ENCODE measurements at places on chromosomes 2 and 18.

DNA sequence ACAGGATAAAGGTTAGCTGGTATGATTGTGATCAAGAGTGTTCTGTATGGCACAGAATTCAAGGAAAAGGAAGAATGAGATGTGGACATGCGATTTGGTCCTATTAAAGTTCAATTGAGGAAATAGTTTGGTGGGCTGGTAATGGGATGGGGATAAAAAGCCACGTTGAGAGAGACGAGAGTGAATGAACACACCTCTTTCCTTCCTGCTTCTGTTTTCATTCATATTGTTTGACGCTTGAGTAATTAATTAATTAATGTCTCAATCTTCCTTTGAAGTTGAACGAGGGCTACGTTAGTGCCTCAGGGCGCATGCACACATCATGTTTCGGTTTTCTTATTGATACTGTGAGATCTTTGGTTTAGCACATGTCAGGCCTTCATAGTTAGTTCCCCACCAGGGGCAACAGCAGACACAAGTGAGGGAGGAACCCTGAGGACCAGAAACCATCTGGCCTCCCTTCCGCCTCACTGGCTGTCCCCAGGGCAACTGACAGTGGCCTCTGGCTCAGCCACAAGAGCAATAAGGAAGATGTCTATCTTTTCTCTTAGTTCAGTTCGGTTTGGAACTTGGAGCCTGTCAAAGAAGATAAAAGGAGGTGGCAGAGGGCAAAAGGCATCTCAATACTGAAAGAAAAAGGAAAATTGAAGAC, 116.0 kb downstream of the LIPG start:
- no peak for DNase-seq

GRCh38 chr18:2050702-2051201, 520.6 kb downstream of the METTL4 start:
- no peak for DNase-seq

- DNase-seq = no peak
Measured at GRCh38 chr2:122366427-122366826, 611.0 kb downstream of the TSN start.

DNA sequence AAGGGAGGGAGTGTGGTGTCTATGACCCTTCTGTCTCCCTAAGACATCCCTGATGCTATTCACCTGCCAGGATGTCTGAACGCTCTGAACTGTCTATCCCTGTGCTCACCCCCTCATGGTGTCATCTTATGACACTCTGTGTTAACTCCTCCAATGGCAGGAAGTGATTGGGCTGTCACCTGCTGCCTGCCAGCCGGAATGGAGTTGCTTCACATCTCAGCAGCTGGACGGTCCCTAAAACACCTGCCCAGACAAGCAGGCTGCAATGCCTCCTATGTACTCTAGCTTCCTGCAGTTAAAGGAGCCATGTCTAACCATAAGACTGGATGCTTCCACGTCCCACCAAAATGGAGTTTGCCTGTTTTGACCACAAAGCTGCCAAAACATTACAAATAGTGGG, 99.9 kb downstream of the CPO start:
- DNase-seq = no peak

DNA sequence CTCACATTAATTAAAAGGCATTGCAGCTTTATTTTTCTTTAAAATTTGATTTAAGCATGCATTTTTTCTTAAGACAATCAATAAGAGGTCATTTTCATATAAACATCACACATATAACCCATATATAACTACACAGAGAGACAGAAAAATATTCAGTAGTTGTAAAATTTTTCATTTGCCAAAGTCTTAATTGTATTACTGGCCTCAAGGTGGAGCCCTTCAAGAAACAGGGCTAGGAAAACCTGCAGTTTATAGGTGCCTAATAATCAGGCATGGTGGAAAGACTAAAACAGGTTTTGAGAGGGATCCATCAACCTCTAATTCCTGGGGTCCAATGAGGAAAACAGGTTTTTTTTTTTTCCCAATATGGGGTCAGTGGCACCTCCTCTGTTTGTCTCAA, 71.3 kb upstream of the ZNF804A start:
- no peak for DNase-seq

DNA sequence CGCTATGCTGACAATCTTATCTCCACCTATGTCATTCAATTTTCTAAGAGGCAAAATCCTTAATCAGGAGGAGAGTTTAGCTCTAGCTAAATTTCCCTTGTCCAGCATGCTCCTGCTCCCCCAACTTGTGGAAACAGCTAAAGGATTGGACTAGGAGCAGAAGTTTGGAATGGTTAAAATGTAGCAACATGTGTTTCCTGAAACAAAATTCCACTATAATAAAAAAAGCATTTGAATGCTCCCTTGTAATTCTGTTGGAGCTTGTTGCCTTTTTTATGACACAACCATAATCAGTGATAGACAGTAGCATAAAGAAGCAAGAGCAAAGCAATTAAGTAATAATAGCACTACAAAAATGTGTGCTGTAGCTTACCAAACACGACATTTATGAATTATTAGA, 6.9 kb downstream of the ACTR3 start:
- no peak for DNase-seq

DNA sequence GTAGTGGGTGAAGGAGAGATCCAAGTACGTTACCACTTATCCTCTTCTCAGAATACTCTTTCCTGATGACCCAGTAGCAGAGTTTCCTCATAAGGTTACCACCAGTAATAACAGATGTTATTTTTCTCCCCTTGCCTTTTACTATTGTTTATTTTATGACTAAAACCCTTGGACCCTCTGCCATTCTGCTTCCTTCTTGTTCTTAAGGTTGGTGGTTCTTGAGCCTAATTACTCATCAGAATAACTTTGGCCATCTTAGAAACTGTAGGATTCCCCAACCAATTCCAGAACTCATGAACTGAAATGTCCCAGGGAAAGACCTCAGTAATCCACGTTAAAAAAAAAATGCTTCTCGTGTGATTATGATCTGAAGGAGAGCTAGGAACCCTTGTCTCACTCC, 64.9 kb downstream of the CHST9 start:
- DNase-seq = no peak

DNA sequence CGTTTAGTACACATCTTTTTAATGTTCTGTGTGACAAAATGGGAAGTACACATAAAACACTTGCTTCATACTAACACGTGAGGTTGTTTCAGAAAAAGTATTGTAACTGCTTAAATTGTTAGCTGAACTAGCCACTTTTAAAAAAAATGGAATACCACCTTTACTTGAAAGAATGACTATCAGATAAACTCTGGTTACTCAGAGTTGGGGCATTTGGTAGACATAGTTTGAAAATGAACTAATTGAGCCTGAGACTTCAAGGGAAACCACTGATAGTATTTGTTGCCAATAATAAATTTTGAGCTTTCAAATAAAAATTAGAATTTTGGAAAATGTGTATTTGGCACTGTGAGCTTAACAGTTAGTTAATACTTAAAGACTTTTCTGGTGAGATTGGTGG, 103.0 kb upstream of the FBXO11 start:
- no peak for DNase-seq

GRCh38 chr2:70937866-70938585, 2.3 kb downstream of the ATP6V1B1 start:
- DNase-seq = no peak

- no peak for DNase-seq
Measured at GRCh38 chr18:12443551-12443950, 35.8 kb downstream of the PRELID3A start.

GRCh38 chr2:170434900-170435621, 257.1 kb downstream of the MYO3B start:
- DNase-seq = no peak

- peak; percentile 74 for DNase-seq
Measured at GRCh38 chr2:158923180-158923594, 45.3 kb upstream of the TANC1 start.

- DNase-seq = no peak
Measured at GRCh38 chr2:154233231-154233630, 361.5 kb downstream of the GALNT13 start.

DNA sequence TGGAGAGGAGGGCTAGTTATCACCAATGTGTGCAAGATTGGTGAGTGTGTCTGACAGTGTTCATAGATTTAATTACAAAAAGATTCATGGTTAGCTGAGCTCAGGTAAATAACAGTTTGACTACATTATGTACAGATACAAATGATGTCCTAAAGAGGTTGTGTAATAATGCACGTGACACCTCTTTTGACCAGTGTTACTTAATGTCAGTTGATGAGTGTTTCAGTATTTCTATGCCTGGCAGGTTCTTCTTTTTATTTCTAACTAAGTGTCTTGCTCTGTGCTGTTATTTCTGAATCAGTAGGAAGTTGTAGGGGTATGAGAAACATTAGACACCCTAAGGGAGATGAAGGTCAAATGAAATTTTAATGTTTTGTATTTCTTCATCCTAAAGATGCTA, 7.9 kb upstream of the INHBB start:
- no peak for DNase-seq

GRCh38 chr2:2919574-2920365, 457.8 kb downstream of the EIPR1 start:
- DNase-seq = no peak

DNA sequence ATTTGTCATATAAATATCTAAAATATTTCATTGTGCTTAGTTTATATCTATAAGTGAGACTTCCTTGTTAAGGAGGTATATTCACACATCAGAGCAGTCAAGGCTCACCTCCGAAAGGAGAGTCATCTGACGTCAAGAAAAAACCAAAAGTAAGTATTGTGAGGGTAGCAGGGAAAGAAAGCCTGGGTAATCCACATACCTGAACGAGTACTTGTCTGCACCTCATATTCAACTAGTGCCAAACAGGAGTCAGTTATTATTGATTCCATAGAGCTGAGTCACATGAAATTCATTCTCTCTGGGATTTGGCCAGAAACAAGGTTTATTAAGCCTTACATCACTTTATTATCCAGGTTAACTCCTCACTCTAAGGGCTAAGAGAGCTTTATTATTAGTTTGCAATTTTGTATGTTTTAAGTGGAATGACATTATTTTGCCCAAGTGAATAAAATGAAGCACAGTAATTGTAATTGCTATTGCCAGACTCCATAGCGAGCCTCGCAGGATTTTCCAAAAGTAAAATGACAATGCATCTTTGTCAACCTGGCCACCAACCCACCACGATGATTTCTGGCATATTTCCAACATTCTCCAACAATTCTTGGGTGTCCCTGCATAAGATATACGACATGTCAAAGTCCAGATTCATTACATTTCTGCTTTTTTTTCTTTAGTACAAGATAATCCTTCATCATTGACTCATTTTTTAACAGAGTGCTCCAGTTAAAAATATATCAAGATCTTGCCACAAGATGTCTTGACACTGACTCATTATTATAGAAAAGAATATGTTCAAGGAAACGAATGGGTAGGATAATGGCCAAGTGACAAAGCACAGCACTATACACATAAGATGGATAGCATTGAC, 1210.4 kb upstream of the ACVR2A start:
- DNase-seq = no peak

GRCh38 chr2:218229239-218229638, 12.2 kb downstream of the ARPC2 start:
- no peak for DNase-seq

DNA sequence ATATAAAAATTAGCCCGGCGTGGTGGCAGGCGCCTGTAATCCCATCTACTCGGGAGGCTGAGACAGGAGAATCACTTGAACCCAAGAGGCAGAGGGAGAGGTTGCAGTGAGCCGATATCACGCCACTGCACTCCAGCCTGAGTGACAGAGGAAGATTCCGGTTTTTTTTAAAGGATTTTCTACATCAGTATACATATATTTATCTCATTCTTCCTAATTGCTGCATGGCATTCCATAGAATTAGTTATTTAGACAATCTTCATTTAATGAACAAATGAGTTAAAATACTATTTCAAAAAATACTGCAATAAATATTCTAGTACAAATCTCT, 2.0 kb downstream of the GTF3C2 start:
- no peak for DNase-seq

DNA sequence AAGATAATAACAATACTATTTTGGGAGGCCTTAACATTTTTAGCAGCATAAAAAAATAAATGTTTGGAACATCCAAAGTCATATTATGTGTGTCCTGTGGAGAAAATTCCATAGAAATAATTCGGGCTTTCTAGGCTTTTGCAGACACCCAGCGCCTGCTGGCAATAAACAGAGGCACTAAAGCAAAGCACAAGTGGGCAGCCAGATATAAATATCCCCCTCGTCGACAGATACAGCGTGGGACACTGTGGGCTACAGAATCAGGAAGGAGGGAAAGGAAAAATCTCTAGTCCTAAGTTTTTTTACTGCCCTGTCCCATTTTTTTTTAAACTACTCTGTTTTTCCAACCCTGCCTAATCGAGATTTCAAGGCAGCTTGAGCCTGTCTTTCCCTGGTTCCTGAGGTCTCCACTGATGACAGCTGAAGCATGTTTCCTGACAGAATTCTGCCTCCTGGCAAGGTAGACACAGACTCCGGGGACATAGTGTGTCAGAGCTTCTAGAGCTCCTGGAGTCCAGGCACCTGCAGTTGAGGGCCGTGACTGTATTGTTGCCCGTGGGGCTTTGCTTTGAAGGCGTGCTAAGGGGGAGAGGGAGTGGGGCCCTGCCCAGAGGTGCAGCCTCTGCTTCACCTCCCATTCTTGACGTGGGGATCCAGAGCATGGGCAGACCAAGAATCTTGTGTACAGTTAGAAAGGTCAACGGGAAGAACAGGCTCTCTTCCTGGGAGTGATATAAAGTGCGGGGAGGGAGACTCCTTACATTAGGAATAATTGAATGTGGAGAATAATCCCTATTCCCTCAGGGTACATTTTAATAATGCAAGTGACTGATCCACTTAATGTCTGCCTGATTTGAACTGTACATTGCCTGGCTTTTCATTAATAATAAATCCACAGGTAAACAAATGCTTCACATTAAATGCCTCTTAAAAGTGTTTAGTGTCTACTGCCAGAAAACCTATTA, 232.3 kb downstream of the DCC start:
- no peak for DNase-seq

- DNase-seq = no peak
Measured at GRCh38 chr2:231807020-231807419, 20.8 kb downstream of the COPS7B start.

GRCh38 chr2:8606226-8606625, 75.6 kb upstream of the ID2 start:
- DNase-seq = no peak

- DNase-seq = no peak
Measured at GRCh38 chr18:52617931-52618330, 277.9 kb downstream of the DCC start.

GRCh38 chr2:41872646-41873045, 175.2 kb upstream of the PKDCC start:
- no peak for DNase-seq

DNA sequence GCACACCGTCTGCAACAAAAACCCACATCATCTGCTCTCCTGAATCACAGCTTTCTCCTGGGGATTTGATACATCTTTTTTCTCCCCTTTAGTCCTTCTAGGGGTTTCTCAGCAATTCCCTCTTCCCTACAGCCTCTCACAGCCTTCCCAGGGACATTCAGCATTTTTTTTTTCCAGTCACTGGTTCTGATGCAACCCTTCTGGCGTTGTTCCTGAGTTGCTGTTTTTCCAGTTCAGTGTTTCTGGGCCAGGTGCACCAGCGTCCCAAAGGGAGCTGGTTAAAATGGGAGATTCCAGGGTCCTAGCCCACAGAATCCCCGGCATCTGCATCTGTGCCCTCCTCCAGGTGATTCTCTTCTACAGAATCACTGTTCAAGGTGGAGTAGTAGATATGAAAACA, 36.1 kb downstream of the ADCY3 start:
- DNase-seq = no peak

- DNase-seq = no peak
Measured at GRCh38 chr18:75489493-75490190, 62.1 kb upstream of the SMIM21 start.
